ENCODE measurements at places on chromosomes 7 and 10.
A peak's percentile ranks its signal among the peaks of the same experiment; 100 is the strongest.

- DNase-seq: no peak
Observed at GRCh38 chr10:84447701-84448400, 119.5 kb downstream of the CCSER2 start.

GRCh38 chr10:68156373-68157185 is 47.3 kb downstream of the MYPN start:
- peak; percentile 68 for DNase-seq

DNA sequence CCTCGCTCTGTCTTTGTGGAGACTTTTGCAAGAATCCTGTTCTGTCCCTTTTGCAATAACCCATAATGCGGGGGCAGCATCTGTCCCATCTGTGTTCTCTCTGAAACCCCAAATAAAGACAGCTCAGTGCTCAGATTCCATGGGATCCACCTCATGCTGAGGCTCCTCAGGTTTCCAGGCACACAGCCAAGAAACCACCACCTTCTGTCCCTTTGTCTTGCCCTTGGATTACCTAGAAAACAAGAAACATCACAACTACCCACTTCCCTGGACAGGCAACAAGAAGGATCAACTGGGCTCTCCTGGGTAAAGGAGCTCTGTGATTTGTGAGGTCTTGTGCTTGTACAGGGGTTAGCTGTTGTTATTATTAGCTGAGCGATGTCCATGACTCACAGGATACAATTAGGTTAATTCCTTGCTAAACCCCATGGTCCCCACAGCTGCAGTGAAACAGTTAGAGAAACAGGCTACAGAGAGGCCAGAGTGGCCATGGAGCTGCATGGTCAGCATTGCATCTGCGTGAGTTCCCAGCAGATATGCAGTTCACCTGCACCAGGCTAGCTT is 50.2 kb downstream of the CXCL12 start:
- DNase-seq: no peak

DNA sequence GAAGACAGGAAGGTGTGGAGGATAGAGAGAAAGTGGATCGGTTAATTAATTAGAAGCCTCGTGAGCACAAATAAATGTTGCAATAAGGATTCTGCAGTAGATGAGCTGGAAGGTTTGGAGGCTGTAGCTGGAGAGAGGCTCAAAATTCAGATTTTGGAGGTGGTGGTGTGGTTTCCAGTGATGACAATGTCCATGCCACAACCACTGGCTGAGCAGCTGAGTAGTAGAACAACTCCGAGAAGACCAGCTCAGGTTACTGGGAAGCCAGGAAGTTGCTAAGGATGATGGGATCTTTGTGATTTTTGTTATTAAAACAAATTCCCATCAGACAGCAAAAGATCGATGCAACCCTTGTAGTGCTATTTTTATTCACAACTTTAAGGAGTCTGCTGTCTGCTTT is 7.7 kb downstream of the SLC26A4 start:
- no peak for DNase-seq

DNA sequence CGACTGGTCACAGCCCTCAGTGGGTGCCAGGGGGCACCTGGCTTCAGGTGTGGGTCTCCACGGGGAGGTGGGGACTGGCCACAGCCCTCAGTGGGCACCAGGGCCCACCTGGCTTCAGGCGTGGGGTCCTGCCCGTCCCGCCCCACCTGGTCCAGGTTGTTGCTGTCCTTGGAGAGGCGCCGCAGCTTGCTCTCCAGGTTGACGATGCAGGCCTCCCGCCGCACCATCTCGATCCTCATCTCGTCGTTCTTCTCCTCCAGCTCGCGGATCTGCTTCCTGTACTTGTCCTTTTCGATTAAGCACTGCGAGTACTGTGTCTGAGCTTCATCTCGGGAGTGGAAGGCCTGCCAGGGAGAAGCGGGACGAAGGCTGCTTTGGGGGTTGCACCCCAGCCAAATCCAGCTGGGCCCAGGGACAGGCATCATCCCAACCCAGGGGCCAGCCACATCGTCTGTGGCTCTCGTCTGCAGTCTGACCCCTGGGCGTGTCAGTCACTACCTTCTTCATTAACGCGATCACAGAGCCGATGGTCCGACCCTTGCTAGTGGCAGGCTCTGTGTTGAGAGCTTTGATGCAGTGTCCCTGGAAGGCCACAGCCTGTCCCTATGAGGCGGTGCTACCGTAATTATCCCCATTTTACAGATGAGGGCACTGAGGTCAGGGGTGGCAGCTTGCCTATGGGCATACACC is 92.9 kb upstream of the GNA12 start:
- DNase-seq: no peak

DNA sequence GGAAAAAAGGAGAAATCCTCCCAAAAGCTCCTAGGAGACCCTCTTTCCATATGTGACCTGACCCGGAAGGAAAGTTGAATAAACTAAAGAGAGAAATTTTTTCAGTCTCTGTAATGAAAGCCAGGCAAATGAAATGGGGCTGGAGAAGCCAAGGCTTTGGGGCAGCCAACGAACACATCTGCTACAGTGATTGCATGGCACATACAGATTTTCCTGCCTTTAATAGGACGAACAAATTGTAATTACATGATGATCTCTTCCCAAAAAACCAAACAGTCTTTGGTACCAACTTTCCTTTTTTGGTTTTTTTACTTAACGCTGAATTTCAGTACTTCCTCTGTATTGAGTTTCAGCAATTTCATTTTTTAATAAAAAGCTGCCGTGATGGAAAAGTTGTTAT is 23.5 kb upstream of the PTN start:
- no peak for DNase-seq

- peak; percentile 62 for DNase-seq
Observed at GRCh38 chr7:131106681-131107336, 220.9 kb upstream of the MKLN1 start.

DNA sequence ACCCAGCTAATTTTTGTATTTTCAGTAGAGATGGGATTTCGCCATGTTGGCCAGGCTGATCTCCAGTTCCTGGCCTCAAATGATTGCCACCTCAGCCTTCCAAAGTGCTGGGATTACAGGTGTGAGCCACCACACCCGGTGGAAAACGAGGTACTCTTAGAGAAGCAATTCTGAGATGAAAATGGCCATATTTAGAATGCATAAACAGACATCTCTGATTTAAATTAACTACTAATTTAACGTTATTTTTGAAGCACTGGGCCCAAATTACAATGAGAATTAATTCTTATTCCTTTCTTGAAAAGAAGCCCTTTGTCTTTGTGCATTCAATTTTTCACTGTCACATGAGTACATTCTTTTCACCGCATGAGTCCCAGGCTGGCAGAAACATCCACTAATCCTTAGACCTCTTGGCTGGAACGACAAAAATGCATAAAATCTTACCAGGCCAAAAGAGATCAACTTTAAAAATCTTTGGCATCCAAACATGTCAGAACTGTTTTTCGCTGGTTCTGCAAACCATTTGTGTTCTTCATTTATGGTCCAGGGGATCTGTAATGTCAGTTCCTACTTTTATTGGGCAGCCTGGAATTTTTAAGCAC is 60.1 kb upstream of the CAPZA2 start:
- DNase-seq: no peak

DNA sequence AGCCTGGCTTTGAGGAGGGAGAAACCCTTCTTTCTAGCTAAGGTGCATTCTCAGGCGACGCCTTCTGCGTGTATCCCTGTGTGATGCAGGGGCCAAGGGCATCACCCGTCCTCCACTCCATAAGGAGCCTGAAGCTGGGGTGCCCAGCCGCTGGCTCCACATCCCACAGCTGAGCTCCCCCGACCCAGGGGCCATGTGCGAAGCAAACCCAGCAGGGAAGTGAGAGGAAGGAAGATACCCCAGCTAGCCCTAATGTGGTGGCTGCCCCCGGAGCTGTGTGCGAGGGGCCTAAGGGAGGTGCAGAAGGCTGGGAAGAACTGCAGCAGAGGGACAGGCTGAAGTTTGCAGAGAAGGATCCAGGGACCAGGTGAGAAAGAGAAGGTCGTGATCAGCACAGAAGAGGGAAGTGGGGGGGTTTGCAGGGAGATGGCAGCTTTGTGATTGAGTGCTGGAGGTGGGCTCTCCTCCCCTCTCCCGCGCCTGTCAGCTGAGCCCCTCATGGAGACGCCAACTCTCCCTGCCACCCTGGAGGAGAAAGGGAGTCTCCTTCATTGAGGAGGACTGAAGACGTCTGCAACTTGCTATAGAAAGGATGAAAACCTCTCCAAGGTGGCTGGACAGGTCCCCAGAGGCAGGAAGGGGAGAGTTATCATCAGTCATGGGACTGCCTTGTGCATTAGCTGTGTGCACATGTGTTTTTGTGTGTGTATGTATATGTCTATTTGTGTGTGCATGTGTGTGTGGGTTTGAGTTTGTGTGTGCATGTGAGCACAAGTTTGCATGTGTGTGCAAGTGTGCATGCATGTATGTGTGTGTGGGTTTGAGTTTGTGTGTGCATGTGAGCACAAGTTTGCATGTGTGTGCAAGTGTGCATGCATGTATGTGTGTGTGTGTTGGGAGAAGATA is 3.5 kb upstream of the CALML5 start:
- DNase-seq: no peak

DNA sequence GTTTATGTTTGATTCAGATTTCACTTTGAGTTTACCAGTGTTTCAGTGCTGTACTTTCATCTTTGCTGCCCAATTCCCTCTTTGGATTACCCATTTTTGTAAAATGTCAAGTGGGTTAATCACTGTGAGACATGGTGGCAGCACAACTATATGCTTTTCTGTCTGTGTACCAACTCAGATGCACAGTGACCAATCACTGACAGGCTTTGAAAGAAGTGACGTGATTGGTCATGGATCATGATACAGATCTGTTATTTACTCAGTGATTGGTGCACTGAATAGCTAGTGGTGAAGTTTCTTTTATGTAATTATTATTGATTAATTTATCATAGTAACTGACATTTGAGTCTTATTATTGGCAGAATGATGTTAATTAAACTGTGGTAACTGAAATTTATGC is 126.9 kb downstream of the SDK1 start:
- DNase-seq: no peak

DNA sequence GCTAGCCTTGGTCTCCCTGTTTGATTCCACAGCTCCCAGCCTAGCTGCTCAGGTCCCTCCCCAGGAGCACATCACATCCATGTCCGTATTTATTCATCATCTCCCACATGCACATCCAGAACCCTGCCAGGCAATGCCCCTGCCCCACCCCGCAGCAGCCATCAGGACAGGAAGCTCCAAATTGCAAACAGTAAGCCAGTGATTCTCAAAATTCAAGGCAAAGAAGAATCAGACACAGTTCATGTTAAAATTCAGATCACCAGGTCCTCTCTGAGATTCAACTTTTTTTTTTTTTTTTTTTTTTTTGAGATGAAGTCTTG is 17.7 kb downstream of the LRRC20 start:
- DNase-seq: no peak

- no peak for DNase-seq
Observed at GRCh38 chr7:11650500-11650899, 181.5 kb downstream of the THSD7A start.

- DNase-seq: no peak
Observed at GRCh38 chr10:129901389-129902006, 62.6 kb downstream of the EBF3 start.

DNA sequence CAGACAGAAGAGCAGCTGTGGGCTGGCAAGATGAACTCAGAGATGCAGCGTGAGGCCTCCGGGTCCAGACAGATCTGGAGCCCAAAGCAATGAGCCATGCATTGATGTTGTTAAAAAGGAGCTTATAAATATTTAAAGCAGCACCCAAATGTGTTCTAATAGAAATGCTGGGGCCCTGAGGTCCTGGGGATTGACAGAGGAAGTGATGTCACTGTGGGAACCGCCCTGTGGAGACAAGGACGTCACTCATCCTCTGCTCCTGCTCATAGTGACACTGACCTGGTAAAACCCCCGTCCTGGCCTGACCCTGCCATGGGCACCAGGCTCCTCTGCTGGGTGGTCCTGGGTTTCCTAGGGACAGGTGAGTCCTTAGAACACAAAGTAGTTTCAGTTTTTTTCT is 197.0 kb upstream of the PRSS58 start:
- DNase-seq: no peak

DNA sequence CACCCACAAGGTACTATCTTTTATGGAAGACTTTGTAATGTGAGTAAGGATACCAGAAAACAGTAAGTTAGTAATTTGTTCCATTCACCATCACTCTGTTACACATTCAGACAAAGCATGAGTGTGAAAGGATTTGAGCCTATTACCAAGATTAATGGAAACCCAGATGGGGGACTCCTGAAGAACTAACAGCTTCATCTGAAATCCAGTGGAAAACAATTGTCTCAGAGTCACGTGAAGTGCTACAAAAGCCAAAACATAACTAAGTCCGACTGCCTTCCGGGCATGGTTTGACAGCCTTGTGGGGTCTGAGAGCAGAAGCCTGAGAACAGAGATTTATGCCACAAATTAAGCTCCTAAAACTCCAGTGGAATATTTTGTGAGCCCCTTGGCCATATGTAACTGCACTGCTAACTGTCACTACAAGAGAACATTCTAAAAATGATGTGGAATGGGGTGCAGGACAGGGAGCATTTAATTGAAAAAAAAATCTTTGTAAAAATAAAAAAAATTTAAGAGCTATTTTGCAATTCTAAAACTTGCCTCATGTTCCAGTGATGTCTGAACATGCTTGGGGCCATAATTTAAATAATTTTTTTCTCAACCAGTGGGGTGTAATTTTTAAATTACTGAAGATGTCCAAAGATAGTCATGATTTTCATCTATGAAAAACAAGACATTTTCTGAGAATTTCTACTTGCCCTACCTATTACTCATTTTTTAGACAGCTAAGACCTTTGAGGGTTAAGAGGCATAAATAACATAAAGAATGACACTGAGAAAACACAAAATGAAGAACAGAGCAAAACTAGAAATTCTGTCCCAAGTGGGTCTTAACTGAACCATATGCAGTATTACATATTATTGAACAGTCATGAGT is 555.0 kb downstream of the INHBA start:
- DNase-seq: no peak

DNA sequence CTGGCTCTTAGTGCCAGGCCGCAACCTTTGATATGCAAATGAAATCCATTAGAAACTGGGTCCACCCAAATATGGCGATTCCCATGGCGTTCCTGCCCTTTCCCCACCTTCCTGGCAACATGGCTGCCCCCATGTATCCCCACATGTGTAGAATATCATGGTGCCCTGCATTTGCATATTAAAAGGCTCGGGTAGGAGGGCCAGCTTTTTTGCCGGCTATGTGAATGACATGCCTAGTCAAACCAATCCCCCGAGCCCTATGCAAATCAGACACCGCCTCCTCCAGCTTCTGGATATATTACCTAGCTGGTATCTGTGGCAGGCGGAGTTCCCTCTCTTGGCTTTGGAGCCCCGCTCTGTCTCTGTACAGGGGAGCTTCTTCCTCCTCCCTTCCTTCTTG is 18.3 kb downstream of the MMS19 start:
- no peak for DNase-seq

Data from stimulated activated CD8-positive, alpha-beta memory T cell treated with anti-CD3 and anti-CD28 coated beads, Interleukin-4, amount 100 ng/mL, for 48 hours (primary cell).